ENCODE measurements at places on chromosomes 2 and 18.

- no peak for DNase-seq
These were observed 282.2 kb upstream of the SYT4 start for GRCh38 chr18:43559507-43559906.

DNA sequence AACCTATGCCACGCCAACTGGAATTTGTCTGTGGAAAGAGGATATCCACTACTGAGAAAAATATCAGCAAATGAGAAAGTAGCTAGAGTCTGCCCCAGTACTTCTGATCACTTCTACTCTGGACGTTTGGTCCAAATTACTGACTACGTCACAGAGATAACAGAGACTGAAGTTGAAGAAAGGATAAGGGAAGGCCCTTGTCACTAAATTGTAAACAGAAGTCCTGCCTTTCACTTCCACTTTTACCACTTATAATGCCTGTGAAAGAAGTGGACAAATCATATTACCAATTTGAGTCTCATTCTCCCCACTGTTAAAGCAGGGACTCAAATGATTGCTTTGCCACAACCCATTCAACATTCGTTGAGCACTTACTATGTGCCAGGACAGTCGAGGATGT, 173.9 kb upstream of the ERBB4 start:
- no peak for DNase-seq

DNA sequence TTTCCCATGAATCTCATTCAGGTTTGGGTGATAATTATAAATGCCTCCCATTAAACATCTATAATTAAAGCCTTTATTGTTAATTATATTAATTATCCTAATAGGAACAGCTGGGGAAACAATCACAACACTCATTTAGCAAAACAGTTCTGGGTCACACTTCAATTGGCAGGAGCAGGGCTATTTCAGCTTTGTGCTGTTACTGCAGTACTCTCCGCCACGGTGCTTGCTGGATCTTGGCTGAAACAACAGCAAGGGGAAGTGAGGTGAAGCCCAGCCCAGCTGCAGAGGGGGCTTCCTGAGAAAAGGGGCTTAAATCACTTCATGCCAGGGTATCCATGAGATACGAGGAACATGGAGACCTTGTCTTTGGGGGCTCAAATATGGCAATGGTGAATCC, 79.5 kb upstream of the SOX11 start:
- DNase-seq: no peak

- no peak for DNase-seq
These were observed 117.0 kb upstream of the SLC14A2 start for GRCh38 chr18:45498287-45498658.

DNA sequence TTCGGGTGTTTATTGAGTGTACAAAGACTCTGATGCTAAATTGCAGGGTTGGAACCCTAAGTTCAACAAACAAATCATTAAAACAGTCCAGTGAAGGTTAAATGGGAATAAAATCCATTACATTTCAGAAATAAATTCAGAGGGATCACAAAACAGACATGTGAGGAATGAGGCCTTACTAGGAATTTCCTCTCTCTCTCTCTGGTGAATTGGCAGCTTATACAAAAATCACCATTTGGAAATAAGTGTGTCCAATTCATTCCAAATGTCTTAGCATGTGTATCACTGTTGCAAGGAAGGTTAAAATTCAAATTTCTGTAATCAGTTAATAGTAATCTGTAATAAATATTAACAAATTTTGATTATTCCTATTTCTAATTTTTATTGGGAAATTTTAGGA, 228.6 kb upstream of the PXDN start:
- no peak for DNase-seq

DNA sequence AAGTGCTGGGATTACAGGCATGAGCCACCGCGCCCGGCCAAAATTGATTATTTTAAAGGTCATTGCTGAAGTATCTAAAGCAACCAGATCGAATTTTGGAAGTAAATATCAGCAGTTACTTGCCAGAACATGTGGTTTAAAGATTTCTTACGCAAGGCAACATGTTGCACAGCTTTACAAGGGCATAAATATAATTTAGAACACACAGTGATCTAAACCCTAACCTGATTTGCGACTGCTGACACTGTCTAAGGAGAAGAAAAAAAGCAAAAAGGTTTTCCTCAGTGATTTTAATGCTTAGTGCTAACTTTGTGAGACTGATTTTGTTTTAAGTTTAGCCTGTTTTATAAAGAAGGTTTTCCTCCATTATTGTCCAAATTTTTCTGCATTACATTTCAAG, 569.9 kb upstream of the LINC00305 start:
- DNase-seq: no peak

- no peak for DNase-seq
These were observed 1.9 kb upstream of the UXS1 start for GRCh38 chr2:106195981-106196380.

DNA sequence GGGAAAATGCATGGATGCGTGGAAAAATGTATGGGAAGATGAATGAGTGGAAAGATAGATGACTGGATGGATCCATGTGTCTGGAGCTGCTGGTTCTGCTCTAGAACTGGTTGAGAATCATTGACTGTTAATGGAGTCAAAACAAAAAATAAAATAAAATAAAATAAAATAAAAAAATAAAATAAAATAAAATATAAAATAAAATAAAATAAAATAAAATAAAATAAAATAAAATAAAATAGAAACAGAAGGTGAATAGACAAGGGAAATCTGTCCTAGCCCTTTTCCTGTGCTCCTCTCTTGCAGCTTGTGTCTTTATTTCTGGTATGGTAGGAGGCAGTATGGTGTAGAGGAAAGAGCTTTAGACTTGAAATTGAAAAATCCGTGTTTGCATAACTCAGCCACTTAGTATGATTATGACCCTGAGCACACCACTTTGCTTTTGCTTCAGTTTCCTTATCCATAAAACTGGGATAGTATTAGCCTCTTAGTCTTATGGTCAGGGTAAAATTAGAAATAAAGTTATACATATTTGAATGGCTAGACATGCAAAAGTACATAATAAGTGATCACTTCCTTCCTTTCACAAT, 51.0 kb downstream of the PSD4 start:
- no peak for DNase-seq

DNA sequence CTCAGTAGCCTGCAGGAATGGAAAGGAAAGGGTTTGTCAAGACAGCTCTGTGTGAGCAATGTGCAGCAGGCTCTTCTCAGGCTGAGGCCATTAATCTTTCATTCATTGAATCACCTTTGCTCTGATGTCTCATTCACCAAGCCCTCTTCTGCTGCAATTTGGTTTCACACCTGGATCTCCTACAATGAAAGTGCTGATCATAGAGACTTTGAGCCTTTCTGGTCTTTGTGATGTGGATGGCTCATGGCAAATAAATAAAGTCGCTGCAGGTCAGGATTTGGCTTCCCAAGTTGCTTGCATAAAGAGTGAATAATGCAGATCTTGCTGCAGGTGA, 95.8 kb upstream of the SPRED2 start:
- no peak for DNase-seq

DNA sequence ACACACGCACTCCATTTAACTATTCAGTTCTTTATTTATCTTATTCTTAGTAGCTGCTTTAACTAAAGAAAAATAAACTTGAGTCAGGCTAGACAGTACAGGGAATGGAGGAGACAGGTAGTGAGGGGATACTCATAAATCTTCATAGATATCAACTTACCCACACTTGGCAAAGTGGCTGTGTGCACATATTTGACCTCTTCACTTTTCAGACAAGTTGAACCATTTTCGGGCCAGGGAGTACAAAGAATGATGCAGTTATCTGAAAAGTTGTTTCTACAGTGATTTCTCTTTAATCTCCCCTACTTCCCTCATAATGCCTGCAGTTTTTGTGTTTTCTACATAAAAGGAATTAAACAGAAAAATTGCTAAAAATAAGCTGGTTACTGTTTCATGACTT, 307.5 kb downstream of the GULP1 start:
- DNase-seq: no peak

DNA sequence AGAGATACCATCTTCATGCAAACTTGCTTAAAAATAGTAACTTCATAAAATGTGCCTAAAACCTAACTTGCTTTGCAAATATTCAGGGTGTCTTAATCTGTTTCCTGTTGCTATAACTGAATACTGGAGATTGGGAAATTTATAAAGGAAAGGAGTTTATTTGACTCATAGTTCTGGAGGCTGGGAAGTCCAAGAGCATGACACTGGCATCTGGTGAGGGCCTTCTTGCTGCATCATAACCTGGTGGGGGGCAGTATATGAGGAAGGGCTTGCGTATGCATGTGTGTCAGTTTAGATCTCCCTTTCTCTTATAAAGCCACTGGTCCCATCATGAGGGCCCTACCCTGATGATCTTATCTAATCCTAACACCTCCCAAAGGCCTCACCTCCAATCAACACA, 166.5 kb downstream of the LPIN1 start:
- DNase-seq: no peak

DNA sequence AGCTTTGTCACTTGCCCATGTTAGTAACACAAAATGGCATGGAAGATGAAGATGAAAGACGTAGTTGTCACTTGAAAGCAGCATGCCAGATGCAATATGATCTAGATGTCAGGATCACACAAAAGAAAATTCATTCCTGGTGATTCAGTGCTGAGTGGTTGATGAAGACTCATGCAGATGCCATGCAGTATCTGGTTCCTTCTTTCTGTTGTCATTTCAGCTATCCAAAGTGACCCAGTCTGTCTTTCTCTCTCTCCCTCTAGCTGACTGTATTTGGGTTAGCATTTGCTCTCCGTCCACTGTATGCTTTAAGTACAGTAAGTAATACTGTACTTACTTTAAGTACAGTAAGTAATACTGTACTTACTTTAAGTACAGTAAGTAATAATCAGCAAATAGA, 50.4 kb downstream of the TTN start:
- DNase-seq: no peak

- DNase-seq: no peak
These were observed 19.1 kb upstream of the ANKRD53 start for GRCh38 chr2:70959271-70959761.

DNA sequence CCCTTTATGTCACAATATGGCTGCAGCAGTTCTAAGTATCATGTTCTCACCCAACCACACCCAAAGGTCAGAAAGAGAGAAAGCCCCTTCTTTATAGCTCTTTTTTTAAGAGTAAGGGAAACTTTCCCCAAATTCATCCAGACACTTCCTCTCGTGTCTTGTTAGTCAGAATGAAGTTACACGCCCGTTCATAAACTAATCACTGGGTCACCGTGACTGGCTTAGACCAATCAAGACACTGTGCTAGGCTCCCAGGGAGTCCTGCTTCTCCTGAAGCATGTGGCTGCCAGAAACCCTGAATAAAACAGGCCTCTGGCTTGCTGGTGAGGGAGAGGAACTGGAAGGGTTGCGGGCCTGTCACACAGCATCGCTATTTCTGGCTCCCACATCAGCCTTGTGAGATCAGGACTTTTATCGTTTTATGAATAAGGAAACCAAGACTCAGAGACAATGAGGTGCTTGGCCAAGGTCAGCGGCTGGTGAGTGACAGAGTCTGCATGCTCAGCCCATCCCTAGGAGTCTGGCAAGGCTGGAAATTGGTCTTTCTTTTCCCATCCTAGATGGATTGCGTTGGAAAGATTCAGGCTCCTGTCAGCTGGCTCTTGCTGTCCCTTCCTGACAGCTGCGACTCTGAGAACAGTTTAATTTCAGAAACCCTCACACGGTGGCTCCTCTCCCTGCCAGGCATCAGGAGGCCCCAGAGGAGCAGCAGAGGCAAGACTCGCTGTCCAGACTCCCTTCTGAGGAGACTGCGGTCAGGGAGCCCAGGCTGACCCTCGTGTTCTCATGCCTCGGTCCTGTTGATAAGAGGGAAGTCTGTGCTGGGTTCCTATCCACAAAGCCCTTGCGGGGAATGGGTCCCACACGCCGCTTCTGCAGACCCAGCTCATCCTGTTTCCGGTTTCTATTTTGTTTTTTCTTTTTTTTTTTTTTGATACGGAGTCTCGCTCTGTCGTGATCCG, 104.5 kb upstream of the TAF1B start:
- no peak for DNase-seq

- no peak for DNase-seq
These were observed 258.5 kb upstream of the DDX18 start for GRCh38 chr2:117555965-117556364.

DNA sequence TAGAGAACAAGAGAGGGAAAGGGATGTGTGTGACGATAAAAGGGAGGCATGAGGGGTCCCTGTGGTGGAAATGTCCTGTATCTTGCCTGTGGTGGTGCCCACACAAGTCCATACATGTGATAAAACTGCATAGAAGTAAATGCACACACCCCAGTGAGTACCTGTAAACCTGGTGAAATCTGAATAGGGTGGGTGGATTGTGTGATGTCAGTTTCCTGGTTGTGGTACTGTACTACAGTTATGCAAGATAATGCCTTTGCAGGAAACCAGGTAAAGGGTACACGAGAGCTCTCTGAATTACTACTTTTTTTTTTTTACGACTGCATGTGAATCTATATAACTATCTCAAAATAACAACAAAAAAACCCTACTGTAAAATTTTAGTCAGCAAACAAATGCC, 22.1 kb downstream of the SERPINE2 start:
- no peak for DNase-seq

DNA sequence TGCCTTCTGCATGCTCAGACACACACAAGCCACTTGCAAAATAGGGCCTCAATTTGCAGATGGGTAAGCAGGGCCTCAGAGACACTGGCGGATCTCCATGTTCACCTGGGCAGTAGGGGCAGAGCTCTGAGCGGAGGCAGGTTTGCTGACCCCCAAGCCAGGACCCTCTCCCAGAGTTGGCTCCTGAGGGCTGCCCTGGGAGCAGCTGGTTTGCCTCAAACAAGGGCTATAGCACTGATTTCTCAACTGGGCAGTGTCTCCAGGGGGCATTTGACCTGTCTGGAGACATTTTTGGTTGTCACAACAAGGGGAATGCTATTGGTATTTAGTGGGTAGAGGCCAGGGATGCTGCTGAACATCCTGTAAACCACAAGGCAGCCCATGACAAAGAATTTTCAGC, 11.6 kb downstream of the GLI2 start:
- DNase-seq: no peak

- DNase-seq: no peak
These were observed 48.8 kb upstream of the PPM1B start for GRCh38 chr2:44119878-44120277.

Data from stimulated activated CD4-positive, alpha-beta T cell treated with anti-CD3 and anti-CD28 coated beads, Interleukin-1b, Interleukin-23, amount 100 ng/mL, for 1 hour (primary cell).